Activated CD4-positive, alpha-beta T cell treated with anti-CD3 and anti-CD28 coated beads, Interleukin-2, amount 50 U/mL, for 16 hours (primary cell): ENCODE measurements at places on chromosomes 2 and 18.

GRCh38 chr2:890791-891190 lies 59.9 kb upstream of the SNTG2 start:
- DNase-seq: no peak

DNA sequence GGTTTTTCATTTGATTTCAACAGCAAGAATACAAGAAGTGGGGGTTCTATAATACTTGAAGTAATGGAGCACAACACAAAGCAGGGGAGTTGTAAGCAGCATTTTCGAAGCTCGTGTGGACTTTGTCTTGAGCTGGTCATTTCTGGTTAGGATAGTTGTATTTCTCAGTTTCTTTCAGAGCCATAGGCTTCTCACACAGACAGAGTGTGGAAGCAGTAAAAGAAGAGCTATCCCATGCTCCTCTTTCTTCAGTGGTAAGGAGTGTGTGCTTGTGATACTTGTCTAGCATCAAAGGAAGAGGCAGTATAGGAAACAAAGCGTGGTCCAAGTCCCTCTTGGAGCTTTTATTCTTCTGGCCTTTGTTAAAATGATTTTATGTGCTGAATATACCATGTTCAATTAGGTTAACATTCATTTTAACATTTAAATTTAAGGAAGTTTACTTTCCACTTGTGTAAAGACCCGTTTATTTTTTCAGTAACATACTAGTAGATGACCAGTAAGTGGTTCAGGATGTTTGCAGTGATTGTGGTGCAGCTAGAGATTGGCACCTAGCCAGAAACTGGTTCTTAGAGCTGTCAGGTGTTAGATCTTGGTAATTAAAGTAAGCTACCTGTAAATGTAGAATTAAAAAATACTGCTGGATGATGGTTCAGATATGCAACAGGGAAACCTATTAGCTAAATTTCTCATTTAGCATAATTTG lies 14.6 kb downstream of the CCNYL1 start:
- no peak for DNase-seq

- DNase-seq: no peak
Observed at GRCh38 chr18:2872095-2872494, 25.3 kb downstream of the EMILIN2 start.

DNA sequence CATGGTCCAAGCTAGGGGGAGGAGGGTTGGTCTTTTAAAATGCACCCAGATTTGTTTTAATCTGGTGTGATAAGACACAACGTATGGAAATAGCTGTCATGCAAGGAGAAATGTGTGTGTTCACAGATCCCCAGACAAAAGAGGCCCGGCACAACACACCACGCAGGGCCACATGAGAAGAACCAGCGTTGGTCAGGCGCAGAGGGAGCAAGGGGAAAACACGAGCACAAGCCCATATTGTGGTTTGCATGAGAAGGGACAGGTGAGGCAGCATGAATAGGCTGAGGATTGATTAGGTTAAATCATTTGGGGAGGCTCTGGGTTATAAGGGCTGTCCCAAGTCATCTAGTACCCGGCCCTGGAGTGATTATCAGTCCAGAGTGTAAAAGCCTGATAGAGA lies 272.5 kb upstream of the NCKAP5 start:
- DNase-seq: no peak

GRCh38 chr2:26975102-26975501 lies 4.7 kb downstream of the MAPRE3 start:
- no peak for DNase-seq
